Fibroblast of lung (primary cell): ENCODE measurements at places on chromosomes 2 and 18.
A peak's percentile ranks its signal among the peaks of the same experiment; 100 is the strongest.

DNA sequence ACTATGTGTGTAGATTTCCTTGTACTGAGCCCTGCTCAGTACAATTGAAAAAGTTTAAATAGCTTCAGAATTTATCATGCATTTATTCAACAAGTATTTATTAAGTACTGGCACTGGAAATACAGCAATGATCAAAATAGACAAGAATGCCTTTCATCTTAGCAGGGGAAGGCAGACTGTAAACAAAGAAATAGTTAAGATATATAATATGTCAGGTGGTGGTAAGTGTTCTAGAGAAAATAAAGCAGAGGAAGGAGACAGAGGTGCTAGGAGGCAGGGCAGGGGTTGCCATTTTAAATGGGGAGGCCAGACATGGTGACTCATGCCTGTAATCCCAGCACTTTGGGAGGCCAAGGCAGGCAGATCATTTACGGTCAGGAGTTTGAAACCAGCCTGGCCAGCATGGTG is 13.6 kb upstream of the LIPG start:
- DNase-seq: peak; percentile 92

DNA sequence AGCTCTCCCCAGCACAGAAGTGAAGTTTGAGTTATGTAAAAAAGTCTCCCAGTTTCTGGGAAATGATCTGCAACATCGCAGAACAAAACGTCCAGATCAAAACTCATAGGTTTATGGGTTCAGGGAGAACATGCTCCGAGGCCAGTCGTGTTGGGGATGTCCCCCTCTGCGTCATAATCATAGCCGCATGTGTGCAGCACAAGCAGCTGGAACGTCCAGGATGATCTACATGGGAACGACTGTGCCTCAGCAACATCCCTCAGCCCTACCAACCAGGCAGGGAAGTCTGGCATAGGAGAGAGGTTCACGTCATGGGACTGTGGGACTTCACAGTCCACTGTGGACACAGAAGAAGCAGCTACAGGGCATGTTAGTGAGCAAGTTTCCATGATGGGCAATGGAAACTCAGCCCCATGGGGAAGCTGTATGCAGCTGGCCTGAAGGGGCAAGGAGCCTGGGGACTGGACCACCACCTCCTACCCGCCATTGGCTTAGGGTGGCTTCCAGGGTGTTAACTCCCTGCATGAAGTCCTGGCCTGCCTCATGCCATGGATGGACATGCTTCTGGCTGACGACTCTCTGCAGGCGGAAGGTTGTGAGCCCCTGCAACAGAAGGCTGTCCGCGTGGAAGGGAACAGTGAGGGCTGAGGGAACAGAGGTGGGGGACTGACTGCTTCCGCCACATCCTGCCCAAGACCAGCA is 96.9 kb downstream of the COPS8 start:
- no peak for DNase-seq

- peak; percentile 96 for DNase-seq
Measured at GRCh38 chr2:207330912-207331311, 165.2 kb upstream of the KLF7 start.

DNA sequence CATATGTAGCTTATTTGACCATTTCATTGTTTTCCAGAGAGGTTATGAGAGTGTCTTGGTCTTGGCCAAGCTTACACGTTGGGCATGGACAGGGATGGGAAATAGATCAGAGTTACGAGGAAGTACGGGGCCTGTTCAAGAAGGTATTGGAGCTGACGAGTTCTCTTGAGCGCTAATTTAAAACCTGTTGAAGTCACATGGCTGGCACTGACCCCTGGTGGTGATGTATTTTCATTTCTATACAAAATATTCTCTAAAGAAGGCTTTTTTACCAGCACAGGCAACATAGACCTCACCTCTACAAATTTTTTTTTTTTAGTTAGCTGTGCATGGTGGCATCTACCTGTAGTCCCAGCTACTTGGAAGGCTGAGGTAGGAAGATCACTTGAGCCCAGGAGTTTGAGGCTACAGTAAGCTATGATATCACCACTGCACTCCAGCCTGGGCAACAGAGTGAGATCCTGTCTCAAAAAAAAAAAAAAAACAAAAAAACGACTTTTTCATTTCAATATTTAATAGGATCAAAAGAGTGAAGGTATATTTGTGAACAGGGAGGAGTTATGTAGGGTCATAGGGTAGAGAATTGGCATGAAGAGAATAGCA is 19.6 kb downstream of the UGP2 start:
- peak; percentile 36 for DNase-seq

- no peak for DNase-seq
Measured at GRCh38 chr2:16653083-16653375, 12.6 kb downstream of the CYRIA start.

- no peak for DNase-seq
Measured at GRCh38 chr2:179447421-179447820, 182.8 kb upstream of the SESTD1 start.

- DNase-seq: no peak
Measured at GRCh38 chr2:238818561-238818960, 29.3 kb upstream of the TWIST2 start.

- no peak for DNase-seq
Measured at GRCh38 chr2:127455566-127456493, 37.6 kb downstream of the PROC start.

DNA sequence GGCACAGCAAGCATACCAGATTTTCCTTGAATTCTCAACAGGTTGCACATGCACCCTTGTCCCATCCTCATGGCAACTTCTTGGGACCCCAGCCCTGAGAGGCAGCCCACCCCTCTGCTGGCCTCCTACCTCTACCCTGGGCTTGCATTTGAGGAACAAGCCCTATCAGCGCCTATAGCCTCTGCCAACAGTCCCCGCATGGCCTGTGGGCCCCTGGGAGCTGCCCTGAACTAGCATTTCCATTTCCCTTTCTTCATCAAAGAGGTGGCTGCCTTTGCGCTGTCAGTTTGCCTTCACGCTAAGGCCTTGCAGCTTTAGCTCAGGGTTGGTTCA is 5.4 kb upstream of the ZAP70 start:
- no peak for DNase-seq

DNA sequence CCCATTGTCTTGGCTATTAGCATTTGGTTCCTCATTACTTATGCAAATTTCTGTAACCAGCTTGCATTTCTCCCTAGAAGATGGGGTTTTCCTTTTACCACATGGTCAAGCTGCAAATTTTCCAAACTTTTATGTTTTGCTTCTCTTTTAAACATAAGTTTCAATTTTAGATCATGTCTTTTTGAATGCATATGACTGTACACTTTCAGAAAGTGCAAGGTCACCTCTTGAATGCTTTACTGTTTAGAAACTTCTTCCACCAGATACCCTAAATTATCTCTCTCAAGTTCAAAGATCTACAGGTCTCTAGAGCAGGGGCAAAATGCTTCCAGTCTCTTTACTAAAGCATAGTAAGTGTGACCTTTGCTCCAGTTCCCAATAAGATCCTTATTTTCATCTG is 837.6 kb upstream of the NXPH2 start:
- DNase-seq: no peak

GRCh38 chr18:66640431-66640830 is 36.5 kb upstream of the CDH19 start:
- DNase-seq: no peak

DNA sequence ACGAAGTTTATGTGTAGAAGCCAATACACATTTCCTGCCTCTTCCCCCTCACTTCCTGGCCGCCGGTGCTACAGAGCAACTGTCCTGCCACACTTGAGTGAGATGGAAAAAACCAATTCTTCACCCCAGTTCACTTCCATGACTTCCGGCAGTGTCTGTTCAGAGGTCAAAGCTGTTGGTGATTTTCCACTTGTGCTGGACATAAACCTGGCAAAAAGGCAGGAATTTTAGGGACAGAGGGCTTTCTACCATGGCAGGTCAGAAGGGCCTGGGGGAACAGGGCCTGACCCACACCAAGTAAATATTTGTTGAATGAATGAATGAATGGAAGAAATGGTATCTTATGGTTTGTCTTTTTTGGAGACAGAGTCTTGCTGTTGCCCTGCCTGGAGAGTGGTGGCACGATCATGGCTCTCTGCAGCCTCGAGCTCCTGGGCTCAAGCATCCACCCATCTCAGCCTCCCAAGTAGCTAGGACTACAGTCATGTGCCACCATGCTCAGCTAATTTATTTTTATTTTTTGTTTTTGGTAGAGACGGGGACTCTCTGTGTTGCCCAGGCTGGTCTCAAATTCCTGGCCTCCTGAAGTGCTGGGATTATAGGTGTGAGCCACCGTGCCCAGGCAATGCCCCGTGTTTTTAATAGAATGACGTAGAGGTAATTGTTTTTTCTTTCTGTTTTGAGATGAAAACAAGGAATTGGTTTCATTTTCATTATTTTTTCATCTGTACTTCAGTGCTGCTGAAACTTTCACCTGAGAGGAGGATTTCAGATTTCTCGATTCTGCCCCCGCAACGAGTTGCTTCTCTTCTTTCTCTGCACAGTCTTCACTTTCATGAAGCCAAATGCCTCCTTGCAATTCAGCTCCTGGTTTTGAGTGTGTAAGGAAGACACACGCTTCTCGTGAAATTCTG is 48.0 kb upstream of the LPIN2 start:
- no peak for DNase-seq

GRCh38 chr2:116366212-116366611 is 1448.3 kb upstream of the DDX18 start:
- DNase-seq: no peak

- DNase-seq: peak; percentile 21
Measured at GRCh38 chr2:31693882-31694281, 113.1 kb upstream of the SRD5A2 start.

GRCh38 chr2:12694990-12695774 is 21.6 kb upstream of the TRIB2 start:
- DNase-seq: no peak

DNA sequence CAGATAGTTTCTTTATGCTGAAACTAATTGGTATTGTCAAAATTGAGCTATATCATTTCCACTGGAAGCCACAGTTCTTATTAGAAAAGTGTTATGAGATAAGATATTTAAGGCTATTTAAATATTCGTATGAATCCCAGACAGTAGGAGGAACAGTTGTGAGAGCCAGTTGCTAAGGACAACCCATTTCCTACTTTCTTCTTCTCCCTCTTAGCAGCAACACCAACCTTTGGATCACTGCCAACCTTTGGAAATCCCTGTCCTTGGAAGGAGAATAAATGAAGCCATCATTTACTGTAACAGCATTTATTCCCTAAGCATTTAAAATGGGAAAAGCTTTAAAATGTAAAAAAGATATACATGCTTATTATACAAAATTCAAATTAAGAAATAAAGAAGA is 85.8 kb downstream of the PLCL1 start:
- DNase-seq: no peak

GRCh38 chr2:183284606-183285005 is 160.4 kb downstream of the NUP35 start:
- no peak for DNase-seq

DNA sequence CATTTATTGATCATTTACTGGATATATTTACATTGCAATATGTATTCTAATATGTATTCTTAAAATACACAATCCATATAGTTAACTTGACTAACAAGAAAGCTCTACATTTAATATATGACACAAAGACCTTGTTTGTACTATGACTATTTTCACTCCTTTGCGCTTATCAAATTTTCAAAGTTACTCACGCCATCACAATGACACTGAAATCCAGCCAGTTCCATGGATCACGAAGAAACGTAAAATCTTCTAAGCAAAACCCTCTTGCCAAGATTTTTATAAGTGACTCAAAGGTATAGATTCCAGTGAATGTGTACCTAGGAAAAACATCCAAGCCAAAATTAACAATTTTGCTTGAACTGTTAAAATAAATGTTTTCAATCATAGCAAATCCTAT is 39.6 kb downstream of the SCN3A start:
- no peak for DNase-seq

- DNase-seq: peak; percentile 30
Measured at GRCh38 chr2:63023444-63023843, 27.2 kb upstream of the OTX1 start.
